Right hindlimb (tissue), 1 donor: ENCODE measurements at places on chromosomes 4 and X.

DNA sequence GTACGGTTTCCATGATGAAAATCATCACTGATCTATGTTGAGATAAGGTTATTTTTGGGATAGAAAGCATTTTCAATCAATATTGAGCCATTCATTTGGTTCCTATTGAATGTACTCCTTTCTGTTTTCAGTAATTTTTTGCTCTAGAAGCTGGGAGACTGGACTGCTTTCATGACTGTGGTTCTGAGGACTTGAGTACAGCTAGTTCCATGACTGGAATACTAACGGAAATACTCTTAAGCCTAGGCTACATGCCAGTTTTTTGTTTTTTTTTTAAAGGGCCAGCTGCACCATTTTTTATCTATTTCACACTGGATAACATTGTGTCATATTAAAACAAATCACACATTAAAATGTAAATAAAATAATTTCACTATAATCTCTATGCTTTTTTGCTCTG lies 16.7 kb downstream of the PRR32 start:
- DNase-seq = no peak

- no peak for DNase-seq
These were observed 84.0 kb upstream of the AFAP1 start for GRCh38 chr4:8023696-8024033.

DNA sequence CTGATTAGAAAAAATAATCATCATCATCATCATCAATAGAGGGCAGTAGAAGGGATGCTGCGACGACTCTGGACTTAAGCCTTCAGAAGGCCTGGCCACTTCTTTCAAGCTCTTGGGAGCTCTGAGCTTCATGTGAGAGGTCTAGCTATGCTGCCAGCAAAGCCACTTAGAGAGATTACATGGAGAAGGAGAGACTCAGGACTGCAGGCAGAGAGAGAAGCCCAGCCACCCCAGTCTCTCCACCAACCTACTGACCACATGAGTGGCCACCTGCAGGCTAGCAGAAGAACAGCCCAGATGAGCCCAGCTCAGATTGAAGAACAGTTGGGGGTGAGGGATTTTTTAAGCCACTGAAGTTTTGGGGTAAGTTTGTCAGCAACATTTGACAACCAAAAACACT lies 17.1 kb upstream of the TMEM150C start:
- DNase-seq = no peak

GRCh38 chr4:83152746-83153145 lies 38.2 kb upstream of the PLAC8 start:
- DNase-seq = no peak

- DNase-seq = no peak
These were observed 76.8 kb downstream of the DCHS2 start for GRCh38 chr4:154414796-154415195.

DNA sequence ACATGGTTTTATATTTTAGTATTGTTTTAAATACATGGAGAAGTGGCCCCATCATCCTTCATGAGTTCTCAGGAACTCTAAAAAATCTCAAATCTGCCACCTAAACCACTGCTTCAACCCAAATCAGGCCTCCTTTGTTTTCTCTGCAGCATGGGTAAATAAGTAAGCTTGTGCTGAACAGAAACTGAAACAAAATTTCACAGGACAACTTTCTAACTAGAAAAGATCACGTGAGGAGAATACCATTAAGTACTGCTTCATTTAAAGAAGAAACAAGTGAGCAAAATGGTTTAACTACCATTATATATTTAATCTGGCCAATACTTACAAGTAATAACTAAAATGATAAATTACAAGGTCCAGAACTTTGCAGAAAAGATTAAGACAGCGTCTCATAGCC lies 2.5 kb downstream of the ARAP2 start:
- no peak for DNase-seq

DNA sequence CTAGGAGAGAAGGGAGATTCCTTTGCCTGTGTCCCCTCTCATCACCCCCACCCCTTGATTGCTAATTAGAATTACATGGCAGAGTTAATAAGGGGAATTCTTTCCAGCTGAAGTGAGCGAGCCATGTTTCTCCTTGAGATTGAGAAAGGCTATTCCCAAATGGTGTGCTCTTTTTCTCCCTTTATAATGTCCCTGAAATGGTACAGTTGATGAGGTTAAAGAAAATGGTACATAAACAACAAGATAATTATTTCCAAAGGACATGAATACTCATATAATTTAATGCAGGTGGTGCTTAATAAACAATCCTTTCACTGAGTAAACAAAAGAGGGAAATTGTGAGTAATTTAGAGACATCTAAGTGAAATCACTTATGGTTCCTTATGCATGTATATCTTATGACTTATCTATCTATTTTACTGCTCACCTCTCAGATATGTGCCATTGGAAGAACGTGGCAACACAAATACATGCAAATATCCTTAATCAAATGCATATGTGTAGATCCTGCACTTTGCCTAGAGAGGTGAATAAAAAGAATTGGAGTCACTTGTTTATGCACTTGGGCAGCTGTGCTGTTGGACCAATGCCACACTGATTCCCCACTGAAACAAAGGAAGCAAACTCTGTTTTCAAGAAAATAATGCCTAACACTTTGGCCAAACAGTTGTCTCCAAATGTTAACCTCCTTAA lies 106.6 kb upstream of the WDR44 start:
- DNase-seq = peak; percentile 73

- DNase-seq = no peak
These were observed at the start of gene CORIN for GRCh38 chr4:47837908-47838294. CORIN (minus strand) TSS chr4:47838067; CDS start chr4:47837949, 118 bp downstream.

- DNase-seq = no peak
These were observed 33.1 kb downstream of the SMIM10L2A start for GRCh38 chrX:135454816-135455215.

DNA sequence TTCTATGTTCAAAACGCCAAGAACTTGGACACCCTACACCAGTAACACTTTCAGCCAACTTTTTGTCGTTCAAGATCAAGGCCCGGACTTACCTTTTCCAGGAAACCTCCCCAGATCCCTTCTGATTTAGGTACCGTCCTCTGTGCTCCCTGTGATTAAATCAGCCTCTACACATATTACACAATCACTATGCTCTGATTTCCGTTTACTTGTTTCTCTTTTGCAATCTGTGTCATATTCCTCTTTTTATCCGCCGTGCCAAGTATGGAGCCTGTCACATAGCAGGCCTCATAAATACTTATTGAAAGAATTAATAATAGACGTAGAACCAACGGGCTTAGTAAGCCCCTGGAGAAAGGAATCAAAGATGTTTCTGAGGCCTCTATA lies 722 bp upstream of the TMEM33 start:
- DNase-seq = no peak

- DNase-seq = no peak
These were observed 2.7 kb upstream of the TIMP1 start for GRCh38 chrX:47579537-47579936.

GRCh38 chrX:129980540-129981199 lies 1.8 kb upstream of the BCORL1 start:
- DNase-seq = peak; percentile 62

GRCh38 chrX:25295466-25295865 lies 279.7 kb upstream of the ARX start:
- peak; percentile 15 for DNase-seq

GRCh38 chrX:123481913-123482851 lies 250.7 kb downstream of the THOC2 start:
- no peak for DNase-seq

DNA sequence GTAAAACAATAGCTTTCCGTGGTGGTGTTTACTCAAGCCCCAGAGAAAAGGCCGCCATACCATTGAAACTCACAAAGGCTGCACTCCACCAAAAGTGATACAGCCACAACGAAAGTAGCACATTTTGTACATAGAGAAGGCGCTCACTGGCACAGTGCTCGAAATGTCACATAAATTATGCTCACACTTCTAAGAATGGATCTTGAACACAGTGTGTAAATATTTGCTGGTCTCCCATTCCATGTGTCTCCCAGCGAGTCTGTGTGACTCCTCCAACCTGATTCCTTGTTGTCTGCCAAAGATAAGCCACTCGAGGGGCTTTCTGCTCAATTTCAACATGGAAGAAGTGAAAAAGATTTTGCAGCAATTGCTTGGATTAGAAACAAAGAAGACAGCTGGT lies 234.0 kb upstream of the VCX3A start:
- DNase-seq = no peak

- no peak for DNase-seq
These were observed 200.2 kb downstream of the CLCN4 start for GRCh38 chrX:10356979-10357378.

DNA sequence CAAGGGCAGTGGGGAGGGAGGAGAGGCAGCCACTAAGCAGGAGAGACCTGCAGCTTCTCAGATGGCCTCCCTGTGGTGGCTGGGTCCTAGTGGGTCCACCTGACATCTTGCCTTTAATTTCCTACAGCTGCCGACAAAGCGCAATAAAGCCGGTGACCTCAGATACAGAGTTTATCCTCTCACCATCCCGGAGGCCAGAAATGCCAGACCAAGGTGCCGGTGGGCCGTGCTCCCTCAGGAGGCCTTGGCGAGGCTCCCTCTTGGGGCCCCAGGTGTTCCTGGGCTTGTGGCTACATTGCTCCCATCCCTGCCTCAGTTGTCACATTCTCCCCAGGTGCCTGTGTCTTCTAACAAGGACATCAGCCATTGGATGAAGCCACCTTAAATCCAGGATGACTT lies 103.0 kb downstream of the ADRA2C start:
- DNase-seq = peak; percentile 3

DNA sequence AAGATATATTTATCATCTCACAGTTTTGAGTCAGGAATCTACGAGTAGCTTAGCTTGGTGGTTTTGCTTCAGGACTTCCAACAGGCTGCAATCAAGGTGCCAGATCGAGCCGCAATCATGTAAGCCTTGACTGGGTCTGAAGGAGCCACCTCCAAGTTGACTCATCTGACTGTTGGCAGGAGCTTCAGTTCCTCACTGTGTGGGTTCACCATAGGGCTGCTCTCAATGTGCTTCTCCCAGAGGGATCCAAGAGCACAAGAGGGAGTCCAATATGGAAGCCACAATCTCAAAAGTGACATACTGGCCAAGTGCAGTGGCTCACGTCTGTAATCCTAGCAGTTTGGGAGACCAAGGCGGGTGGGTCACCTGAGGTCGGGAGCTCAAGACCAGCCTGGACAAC lies 26.5 kb downstream of the DCHS2 start:
- no peak for DNase-seq

GRCh38 chr4:154595807-154596206 lies 5.3 kb upstream of the FGA start:
- no peak for DNase-seq

DNA sequence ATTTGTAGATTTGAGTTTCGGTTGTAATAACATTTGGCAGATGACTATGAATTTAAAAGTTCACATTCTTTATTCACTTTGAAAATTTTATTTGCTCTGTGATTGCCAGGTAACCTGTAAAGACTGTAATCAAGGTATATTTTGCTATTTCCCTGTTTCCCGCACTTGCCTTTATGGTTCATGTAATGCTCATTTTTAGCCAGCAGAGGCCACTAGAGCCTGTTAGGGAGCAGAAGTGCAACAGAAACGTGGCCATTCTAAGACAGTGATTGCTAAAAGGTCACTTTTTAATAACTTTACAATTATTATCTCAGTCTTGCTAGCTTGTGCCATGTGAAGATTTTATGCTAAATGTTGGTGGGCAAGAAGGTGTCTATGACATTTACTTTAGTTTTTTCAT lies 12.4 kb downstream of the YIPF6 start:
- no peak for DNase-seq

DNA sequence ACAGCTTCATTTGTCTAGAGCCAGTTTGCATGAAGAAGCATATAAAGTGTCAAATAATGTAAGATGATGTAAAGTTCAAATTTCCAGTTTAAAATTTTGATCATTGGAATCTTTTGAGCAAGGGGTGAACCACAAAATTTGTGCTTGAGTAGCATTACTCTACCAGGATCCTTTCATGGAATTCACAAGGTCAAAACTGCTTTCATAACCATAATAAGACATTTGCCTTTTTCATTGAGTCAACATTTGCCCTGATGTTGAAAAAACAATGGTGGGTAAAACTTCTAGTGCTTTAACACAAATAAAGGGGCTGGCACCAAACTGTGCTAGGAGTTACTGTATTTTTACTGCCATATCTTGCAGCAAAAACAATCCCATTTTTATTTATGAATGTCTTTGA lies 142.2 kb downstream of the GLRA3 start:
- DNase-seq = no peak

DNA sequence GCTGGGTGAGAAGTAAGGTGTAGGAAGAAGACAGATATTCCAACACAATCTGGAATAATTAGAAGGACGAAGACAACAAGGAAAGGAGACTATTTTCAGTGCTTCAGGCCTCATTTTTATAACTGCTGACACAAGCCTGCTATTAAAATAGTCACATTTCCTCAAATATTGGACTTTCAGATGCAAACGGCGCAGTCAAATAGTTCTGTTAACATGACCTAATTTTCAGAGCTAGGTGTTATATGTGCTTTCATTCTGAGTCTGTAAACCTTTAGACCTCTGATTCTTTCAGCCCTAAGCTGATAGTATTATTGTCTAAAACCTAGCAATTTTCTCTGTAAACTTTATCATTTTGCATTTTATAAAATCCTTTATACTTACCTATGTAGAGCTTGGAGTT lies 261.5 kb downstream of the IL1RAPL1 start:
- no peak for DNase-seq

DNA sequence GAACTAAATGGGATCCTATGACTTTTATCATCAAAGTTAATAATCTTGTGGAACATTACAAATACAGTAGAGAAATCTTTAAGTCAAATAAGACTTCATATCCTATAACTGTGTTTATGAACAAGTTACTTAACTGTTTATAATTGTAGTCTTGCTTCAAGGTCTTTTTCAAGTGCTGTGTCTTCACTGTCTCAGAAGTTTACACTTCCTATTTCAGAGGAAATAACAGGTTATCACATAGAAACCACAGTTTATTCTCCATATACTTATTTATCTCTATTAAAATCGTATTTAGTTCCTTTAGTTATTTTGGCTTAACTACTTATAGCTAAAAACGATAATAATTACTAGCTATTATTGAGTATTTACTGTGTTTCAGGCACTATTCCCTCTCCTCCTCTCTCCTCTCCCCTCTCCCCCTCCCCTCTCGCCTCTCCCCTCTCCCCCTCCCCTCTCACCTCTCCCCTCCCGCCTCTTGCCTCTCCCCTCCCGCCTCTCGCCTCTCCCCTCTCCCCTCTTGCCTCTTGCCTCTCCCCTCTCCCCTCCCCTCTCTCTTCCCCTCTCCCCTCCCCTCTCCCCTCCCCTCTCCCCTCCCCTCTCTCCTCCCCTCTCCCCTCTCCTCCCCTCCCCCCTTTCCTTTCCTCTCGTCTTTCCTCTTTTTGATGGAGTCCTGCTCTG lies 63.7 kb downstream of the RBPJ start:
- no peak for DNase-seq
